ENCODE measurements at places on chromosomes 6 and 20.

- peak; percentile 40 for DNase-seq
These were observed 9.4 kb upstream of the SLC4A11 start for GRCh38 chr20:3248167-3248992.

- DNase-seq, result no peak
These were observed 36.2 kb downstream of the ARMC2 start for GRCh38 chr6:108884211-108885059.

DNA sequence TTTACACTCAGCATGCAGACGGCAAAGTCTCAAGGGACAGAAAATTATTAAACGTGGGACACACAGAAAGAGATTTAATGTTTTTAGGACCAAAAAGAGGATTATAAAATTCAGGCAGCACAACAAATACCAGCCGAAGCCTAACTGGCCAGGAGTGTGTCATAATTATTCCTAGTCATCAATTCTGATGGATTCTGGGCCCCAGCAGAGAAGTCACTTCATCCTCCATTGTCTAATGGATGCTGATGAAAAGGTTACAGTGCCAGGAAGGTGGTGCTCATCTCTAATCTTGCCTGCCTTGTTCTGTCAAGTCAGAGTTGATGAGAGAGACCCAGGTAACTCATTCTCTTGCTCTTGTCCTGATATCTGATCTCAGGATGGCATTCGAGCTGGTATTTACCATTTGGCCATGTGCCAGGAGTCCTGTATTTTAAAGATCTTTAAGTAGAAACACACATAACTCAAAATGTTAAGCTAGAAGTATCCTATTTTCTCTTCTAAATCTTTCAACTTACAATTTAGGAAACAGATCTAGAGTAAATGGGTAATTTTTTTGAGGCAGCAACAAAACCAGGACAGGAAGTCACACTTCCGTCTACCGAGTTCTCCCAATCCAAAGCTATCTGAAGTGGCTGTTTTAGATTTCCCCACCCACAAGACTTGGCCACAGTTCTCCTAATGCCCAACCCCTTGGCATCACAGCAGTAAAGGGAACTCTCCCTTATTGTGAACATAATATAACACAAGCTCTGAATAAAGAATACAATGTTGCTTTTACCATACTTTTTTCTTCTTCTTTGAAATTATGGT is 50.0 kb downstream of the ADAT2 start:
- no peak for DNase-seq

GRCh38 chr20:56974499-56975250 is 291.8 kb downstream of the BMP7 start:
- DNase-seq, result peak; percentile 65

- no peak for DNase-seq
These were observed 37.2 kb downstream of the VTA1 start for GRCh38 chr6:142184307-142184706.

DNA sequence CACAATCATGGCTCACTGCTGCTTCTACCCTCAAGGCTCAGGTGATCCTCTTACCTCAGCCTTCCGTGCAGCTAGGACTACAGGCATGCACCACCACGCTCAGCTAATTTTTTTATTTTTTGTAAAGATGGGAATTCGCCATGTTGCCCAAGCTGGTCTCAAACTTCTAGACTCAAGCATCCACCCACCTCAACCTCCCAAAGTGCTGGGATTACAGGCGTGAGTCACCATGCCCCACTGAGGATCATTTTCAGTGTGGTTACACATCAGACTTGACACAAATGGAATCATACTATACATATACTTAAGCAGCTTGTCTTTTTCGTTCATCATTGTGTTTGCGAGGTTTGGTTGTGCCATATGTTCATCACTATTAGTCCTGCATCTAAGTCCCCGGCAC is 26.6 kb downstream of the ZC3H12D start:
- peak; percentile 30 for DNase-seq

GRCh38 chr6:44074439-44074812 is 52.8 kb downstream of the MRPL14 start:
- DNase-seq, result no peak

GRCh38 chr6:20608356-20608755 is 74.1 kb downstream of the CDKAL1 start:
- peak; percentile 96 for DNase-seq

DNA sequence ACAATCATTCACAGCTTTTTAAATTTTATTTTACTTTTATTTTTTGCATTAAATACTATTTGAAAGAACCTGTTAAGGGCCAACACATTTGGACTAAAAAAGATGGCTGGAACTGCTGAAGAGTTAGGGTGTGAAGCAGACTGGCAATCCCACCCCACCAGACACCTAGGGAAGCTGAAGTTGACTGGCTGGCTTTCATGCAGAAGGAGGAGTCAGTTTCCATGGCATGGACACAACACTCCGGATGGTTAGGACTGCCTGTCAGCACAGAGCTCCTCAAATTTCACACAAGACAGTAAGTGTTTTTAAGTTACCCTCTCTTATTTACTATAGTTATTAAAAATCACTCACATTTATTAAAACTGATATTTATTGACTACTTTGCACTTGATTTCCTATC is at the start of gene ANKRD66:
Gene ANKRD66 (plus strand): TSS at position 238 of the 400 bp plus-strand sequence. CDS start 5,016 bp downstream, outside the sequence.
- DNase-seq, result no peak

DNA sequence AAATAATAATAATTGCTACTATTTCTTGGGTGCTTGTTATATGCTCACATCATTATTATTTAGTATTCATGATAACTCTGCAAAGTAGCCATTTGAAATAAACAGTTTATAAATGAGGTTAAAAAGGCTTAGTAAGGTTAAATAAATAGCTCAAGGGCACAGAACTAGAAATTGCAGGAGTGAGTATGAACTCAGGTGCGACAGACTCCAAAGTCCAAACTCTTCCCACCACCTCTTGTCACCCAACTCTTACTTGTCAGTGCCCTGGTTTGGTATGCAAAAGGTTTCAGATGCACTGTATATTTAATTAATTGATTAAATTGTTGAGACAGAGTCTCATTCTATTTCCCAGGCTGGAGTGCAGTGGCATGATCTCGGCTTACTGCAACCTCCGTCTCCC is 20.7 kb upstream of the CDC5L start:
- no peak for DNase-seq

DNA sequence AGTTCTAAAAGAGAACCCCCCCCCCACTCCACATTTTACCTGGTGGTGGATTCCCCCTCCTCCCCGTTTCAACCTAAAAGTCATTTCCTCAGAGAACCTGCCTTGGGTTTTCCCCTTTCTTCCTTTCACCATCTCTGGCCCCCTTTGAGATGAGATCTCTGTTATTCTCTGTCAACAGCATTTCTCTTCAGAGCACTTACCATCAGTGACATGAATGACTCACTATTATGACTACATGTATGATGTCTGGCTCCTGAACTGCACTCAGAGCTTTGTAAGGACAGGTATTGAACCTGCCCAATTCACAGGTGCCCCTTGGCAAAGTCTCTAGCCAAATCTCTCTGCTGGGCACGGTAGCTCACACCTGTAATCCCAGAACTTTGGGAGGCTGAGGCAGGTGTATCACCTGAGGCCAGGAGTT is 61.4 kb upstream of the JARID2 start:
- DNase-seq, result no peak

- no peak for DNase-seq
These were observed 999.4 kb upstream of the GJE1 start for GRCh38 chr6:141133346-141133745.

DNA sequence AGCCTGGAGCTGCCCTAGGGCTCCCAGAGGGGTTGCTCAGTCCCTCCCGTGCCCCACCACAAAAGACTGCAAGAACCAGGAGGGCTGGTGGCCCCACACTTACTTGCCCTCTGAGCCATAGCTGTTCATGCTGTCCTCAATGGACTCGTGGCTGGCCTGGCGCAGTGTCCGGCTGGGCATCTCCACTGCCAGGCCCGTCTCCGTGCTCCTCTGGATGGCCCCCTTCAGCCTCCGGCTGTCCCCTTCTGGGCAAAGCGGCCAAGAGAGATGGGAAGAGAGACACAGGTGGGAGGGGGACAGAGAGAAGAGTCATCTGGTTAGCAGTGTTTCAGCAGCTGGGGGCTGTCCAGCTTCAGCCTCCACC is 25.5 kb downstream of the KCNK15 start:
- DNase-seq, result no peak

DNA sequence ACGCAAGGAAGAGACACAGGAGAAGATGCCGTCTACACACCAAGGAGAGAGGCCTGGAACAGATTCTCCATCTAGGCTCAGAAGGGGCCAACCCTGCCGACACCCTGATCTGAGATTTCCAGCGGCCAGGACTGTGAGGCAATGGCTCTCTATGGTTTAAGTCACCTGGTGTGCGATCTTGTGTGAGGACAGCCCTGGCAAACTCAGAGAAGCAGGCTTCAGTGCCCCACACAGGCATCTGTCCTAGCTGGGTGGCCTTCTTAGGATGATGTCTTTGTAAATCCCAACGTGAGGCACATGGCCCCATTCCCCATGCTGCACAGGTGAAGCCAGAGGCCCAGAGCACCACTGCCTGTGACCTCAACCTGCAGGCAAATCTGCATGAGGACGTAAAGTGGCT is 87.6 kb upstream of the FRMD1 start:
- no peak for DNase-seq

- DNase-seq, result peak; percentile 90
These were observed 203.8 kb upstream of the PCSK2 start for GRCh38 chr20:17023036-17023435.

DNA sequence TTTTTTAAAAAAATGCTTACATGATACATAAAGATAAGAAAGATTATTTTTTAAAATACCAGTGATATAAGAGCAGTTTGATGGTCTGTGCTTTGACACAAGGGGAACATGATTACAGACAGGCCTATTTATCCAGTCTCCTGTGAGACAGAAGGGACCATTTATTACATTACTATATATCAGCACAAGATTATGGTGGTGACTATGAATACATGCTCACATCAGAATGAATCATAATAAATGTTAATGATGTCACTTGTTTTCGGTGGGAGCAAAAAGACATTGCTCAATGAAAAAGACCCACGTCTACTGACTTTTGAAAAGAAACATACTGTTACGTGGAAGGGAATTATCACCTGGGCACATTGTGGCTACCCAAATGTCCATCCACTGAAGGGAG is 455.1 kb downstream of the CDC5L start:
- DNase-seq, result no peak

GRCh38 chr6:35511562-35511941 is 1.1 kb downstream of the TULP1 start:
- no peak for DNase-seq

- peak; percentile 28 for DNase-seq
These were observed 1.3 kb downstream of the CDYL start for GRCh38 chr6:4777394-4777935.

- DNase-seq, result no peak
These were observed 210.2 kb upstream of the CITED2 start for GRCh38 chr6:139584599-139584998.

- DNase-seq, result no peak
These were observed 263.4 kb downstream of the DHX35 start for GRCh38 chr20:39225536-39225935.

GRCh38 chr20:12975833-12976608 is 32.8 kb upstream of the SPTLC3 start:
- DNase-seq, result no peak

DNA sequence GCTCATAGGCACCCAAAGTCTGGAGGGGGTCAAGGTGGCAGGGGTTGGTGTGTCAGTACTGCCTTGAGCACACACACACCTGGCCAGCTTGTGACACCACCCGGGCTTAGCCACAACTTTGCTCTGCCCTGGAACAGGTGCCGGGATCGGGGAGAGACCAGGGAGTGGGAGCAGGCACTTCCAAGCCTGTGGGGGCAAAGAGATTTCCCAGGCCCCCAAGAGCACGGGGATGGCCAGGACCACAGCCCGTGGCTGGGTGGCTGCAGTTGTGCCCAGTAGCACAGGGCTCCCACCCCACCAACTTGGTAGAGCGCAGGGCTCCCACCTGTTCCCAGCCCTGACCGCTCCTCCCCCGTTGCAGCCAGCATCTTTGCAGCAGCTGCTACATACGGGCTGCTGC is 40.4 kb downstream of the WASF1 start:
- DNase-seq, result no peak

GRCh38 chr6:147841547-147842148 is 333.2 kb downstream of the SAMD5 start:
- no peak for DNase-seq

DNA sequence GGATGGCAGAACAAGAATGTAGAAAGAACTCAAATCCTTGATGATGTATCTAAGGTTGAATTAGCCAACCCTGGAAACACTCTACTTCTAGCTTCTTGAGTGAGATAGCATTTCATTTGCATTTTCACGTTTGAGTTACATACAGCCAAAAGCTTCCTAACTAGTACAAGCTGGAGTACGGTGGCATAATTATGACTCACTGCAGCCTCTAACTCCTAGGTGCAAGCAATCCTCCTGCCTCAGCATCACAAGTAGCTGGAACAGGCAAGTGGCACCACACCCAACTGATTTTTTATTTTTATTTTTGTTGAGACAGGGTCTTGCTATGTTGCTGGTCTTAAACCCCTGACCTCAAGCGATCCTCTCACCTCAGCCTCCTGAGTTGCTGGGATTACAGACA is 36.5 kb upstream of the STK35 start:
- DNase-seq, result no peak

All from NCI-H82 (cell line).